ENCODE measurements at places on chromosomes 5 and 9.

DNA sequence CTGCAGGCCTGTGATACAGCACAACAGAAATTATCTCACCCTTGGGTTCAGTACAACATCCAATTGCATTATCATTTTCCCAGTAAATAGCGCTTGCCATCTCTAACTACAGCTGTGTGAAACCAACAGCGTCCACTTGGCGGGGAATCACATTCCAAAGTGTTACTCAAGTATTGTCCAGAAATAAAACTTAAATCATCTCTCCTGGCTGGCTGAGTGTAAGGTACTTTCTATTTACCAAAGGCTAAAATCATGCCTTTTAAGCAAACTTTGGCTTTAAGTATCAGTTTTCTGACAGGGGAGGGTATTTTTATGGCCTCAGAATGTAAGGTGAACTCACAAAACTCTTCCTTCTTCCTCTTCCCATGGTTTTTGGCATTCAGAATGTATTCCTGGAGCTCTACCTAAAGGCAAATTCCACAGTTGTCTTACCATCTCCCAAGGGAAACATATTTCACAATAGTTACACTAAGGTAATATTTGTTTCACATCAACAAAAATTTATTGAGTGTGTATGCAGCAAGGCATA is 205.6 kb upstream of the MPDZ start:
- DNase-seq: no peak

GRCh38 chr9:76297721-76298239 is 96.4 kb downstream of the RFK start:
- no peak for DNase-seq

GRCh38 chr5:151612689-151613427 is 21.7 kb upstream of the FAT2 start:
- DNase-seq: peak; percentile 54

DNA sequence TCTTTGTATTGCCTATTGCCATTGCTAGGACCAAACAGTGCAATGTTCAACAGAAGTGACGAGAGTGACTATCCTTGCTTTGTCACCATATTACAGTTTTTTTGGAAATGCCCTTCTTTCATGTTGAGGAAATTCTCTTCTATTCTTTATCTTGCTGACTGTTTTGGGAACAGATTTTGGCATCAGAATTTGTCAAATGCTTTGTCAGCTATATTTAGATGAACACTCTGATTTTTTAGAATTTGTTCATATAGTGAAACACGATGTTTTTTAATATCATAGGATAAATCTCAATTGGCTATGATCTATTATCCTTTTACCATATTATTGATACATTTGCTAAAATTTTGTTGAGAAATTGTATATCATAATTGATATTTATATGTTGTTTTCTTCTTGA is 31.4 kb downstream of the FBN2 start:
- no peak for DNase-seq

DNA sequence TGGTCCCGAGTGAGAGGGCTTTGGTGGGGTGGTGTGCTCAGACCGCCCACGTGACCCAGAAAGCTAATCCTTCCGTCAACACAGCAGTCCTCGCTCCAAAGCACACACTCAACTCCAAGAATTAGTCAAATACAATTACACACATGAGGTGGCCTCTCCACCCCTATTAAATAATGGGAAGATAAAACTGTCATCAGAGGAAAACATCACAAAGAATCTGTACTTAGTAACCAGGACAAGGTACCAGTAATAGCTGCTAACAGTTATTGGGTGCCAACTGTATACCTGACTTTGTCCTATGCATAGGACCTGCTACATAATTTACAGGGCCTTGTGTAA is 222.8 kb downstream of the HSPA4 start:
- no peak for DNase-seq

DNA sequence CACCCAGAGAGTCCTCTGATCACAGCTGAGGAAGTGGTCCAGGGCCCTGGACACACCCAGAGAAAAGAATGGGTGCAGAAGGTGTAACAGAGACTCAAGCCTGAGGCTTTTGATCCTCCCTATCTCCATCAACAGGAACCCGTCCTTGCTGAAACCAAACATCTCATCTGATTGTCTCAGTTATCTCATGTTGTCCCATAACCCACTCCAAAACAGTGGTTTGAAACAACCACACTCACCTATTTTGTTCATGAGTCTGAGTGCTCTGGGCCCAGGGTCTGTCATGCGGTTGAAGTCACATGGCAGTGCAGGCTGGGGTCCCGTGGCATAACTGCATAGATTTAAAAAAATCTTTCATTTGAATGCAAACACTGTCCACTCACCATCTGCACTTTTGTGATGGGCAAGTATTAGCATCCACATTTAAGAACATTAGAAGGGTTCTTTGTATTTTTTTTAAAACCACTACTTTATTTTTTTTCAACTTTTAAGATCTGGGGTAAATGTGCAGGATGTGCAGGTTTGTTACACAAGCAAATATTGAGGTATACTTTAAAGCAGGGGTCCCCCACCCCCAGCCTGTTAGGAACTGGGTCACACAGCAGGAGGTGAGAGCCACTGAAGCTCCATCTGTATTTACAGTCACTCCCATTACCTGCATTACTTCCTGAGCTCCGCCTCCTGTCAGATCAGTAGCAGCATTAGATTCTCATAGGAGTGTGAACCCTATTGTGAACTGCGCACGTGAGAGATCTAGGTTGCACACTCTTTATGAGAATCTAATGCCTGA is 255.8 kb downstream of the ROR2 start:
- DNase-seq: no peak

DNA sequence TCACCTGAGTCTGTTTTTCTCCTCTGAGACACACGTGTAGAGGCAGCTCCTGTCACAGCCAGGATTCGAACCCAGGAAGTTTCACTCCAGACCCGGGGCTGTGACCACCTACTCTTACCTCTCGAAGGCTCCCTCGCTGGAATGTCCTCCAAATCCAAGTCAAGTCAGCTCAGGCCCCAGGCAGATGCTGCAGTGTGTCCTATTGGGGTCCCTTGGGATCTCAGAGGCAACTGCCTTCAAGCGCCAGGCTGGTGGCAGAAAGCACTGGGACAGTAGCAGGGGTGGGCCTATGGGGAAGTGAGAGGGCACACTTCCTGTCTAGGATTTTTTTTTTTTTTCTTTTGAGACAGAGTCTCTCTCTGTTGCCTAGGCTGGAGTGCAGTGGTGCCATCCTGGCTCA is 762 bp upstream of the ST6GALNAC4 start:
- no peak for DNase-seq

GRCh38 chr5:154625031-154625430 is 130.1 kb upstream of the LARP1 start:
- DNase-seq: no peak

DNA sequence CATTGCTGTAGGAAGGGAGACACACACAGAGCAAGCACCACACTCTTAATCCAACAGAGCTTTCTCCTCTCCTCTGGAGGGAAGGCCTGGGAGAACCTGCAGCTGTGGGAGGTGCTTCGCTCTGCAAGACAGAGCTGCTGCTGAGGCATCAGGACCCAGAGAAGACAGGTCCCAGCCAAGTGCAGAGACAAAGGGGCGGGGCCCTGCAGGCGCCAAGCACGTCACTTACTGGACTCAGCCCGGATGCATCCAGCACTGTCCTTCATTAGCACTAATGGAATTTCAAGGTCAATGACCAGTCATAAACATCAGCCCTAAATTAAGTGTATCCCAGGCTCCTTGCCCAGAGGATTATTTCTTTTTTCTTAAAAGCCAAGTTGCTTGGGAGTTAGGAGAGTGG is 337.1 kb upstream of the PANK3 start:
- DNase-seq: no peak

DNA sequence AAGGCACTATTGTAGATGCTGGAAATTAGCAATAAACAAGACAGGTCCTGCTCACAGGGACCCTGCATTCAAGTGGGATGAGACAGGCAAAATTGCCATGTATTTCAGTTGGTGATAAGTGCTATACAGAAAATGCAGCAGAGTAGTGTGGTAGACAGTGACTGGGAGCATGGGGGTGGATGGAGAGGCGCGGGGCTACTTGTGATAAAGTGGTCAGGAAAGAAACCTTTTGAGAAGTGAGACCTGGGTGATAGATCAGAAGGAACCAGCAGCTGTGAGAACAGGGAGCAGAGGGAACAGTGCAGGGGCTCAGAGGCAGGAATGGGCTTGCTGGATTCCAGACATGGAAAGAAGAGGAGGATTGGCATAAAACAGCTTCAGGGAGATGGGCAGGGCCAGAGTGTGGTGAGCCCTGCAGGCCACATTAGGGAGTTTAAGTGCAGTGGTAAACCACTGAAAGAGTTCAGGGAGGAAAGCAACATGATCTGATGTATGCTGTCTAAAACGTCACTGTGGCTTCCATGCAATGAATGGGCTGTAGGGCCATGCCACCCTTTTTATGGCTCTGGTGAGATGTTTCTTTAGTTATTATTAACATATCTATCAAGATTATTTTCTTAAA is 7.3 kb downstream of the CRHBP start:
- DNase-seq: no peak

DNA sequence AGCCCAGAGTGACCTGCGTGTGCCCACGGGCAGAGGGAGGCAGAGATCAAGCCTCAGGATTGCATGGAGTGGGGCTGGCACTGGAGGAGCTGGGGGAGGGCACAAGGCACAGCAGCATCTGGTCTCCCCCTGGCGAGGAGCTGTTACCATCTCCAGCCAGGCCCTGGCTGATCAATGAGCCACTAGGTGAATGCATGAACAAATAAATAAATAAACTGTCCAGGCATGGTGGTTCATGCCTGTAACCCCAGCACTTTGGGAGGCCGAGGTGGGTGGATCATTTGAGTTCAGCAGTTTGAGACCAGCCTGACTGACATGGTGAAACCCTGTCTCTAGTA is 14.3 kb upstream of the PSMB7 start:
- no peak for DNase-seq

DNA sequence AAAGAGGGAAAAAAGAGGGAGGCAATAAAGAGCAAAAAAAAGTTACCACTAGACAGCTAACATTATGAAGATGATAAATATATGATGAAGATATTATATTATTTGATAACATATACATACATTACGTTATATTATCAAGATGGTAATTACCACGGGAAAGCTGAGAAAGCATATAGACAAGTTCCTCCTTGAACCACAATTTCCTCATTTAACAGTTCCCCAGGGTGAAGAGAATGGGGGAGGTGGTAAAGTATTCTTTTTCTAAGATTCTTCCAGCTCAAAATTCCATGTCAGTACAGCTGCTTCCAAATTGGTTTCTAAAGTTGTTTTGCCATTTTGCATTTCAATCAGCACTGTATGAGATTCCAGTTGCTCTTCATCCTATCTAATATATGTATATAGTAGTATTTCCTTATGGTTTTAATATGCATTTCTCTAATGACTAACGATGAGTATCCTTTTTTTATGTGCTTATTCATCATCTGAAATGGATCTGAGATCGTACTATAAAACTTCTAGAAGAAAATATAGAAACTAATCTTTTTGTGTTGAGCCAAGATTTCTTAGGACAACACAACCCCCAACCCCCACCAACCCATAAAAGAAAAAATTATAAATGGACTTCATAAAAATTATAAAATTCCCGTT is 49.5 kb upstream of the C9orf72 start:
- no peak for DNase-seq

DNA sequence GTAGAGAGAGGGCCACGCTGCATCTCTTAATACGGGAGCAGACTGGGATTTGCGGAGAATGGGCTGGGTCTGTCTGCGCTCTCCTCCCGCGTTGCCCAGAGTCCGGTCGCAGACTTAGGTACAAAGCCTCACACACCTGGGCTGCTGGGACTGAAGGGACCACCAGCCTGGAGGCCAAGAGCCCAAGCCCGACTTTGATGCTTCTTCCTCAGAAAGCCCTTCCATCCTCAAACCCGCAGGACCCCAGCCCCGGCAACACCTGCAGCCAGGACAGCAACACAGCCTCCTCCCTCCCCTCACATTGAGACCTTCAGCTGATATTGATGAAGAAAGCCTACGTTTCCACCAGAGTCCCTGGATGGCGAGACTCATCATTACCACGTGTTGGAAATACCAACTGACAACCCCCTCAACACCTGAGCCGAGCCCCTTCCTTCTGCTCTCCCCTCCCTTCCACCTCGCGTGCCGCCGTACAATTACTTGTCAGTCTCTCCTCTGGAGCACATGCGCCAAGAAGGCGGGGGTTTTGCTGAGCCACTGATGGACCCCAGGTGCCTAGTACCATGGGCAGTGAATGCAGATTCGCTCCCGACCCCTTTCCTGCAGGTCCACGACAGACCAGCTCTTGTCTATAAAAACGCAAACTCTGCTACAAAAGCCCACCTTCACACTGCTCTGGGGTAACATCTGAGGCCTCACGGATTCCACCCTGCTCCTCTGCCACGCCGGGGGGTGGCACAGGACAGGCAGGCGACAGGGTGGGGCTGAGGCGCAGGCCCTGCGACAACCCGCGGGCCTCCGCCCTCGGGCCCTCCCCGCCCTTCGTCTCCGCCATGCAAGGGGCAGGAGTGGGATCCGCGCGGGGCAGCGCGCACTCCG is 841 bp downstream of the ASB6 start:
- DNase-seq: no peak

- DNase-seq: no peak
These were observed 249.3 kb downstream of the ICE1 start for GRCh38 chr5:5671823-5672222.

DNA sequence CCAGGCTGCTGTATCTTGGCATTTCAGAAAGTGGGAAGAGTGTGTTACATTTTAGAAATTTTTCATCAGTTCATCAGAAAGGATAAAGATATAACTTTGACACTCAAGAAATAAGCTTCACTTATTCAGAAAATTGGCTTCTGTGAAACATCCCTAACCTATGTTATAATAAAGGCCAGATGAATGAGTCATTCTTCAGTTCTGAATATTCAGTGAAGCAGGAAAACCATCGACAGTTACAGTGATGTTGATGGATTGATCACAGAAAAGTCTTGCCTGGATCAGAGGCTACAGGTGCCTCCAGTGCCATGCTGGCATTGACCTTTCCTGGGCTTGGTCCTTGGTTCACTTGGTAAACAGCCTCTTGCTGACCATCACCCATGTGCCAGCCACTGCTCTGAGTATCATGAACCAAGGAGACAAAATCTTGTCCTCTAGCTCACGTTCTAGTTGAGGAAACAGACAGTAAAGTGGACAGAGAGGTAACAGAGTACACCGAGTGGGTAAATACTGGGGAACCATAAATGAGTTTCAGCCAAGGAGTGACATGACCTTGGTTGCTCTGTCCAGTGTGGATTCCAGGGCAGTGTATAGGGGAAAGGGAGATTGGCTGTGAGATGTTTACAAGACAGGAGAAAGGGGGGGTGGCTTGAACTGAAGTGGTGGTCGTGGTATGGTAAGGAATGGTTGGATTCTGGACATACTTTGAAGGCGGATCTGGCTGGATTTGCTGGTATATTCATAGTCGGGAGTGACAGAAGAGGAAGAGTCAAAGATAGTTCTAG is 98.6 kb downstream of the AMBP start:
- no peak for DNase-seq

DNA sequence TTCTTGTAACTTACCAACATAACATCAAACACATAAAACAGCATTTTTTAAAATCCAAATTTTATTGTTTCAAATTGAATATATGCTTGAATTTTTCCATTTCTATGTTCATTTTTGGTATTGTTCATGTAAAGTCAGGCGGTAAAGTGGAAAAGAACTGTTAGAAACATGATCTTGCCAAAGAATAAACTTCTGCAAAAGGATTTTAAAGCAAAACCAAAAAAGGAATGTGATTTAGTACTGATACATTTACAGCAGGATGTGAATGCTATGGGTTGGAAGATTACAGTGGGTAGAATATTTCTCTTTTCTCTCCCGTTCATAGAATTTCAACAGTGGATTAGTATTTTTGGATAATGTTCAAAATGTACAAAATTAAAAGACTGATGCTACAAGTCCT is 277.2 kb upstream of the MPDZ start:
- no peak for DNase-seq
